ENCODE measurements at places on chromosomes 6 and 20. TPM values are rescaled to one million over a fixed set of nuclear protein-coding genes. Genes with fewer than 3 reads are reported as not detected.

Gene OGFR
- 18.7 TPM for total RNA-seq

Gene LCA5
- 23.3 TPM for total RNA-seq

Gene ENPP4
- total RNA-seq, result 13.6 TPM

Gene TRERF1
- 12.1 TPM for total RNA-seq
